ENCODE measurements at places on chromosomes 11 and 22.

DNA sequence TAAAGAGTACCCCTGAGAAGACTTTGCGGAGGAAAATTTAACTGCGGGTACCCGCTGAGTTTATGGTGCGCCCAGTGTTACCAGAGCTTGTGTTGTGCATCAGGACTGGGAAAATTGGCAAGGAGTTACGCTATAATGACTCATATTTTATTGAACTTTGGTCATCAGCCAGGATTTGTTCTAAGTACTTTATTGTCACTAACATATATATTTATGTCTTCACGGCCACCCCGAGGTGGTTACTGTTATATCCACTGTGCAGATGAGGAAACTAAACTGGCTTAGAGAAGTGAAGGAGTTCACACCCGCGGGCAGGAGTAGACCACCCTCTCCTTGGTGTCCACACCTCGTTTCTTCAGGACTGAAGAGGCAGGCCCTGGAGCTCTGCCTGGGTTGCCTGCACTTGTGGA lies 667 bp downstream of the ACCS start:
- peak; percentile 44 for DNase-seq
- H3K4me1 ChIP-seq: no peaks in the 10 kb centered on the region
- peak overlapping the region; percentile 76 for H3K4me3 ChIP-seq

DNA sequence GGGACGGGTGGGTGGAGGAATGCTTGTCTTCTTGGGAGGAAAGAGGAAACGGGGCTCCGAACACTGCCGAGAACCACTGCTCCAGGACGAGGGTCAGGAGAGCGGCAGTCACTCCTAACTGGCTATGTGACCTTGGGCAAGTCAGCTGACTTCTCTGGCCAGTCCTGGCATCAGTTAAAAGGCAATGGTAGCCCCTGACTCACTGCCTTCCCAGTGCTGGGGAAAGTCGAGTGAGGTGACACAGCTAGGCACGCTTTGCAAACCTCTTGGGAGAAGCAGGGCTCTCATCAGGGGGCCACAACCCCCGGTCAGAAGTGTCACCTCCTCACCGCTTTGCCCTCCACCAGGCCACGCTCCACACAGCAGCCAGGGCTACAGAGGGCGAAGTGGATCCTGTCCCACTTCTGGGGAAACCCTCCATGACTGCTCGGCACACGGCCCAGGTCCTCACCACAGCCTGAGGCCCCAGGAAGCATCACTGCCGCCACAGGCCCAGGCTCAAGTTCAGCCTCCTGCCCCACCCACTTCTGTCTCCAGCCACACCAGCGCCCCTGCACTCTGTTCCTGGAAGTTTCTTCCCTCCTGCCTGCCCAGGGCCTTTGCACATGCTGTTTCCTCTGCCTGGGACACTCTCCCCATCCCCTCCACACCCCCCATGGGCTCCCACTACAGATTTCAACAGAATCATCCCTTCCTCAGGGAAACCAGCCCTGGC lies 16.3 kb downstream of the IL2RB start:
- no peak for DNase-seq
- no peaks in the 10 kb centered on the region for H3K27me3 ChIP-seq
- H3K36me3 ChIP-seq: no peaks in the 10 kb centered on the region
- H3K4me1 ChIP-seq: no peaks in the 10 kb centered on the region
- H3K27ac ChIP-seq: no peak overlapping the region

DNA sequence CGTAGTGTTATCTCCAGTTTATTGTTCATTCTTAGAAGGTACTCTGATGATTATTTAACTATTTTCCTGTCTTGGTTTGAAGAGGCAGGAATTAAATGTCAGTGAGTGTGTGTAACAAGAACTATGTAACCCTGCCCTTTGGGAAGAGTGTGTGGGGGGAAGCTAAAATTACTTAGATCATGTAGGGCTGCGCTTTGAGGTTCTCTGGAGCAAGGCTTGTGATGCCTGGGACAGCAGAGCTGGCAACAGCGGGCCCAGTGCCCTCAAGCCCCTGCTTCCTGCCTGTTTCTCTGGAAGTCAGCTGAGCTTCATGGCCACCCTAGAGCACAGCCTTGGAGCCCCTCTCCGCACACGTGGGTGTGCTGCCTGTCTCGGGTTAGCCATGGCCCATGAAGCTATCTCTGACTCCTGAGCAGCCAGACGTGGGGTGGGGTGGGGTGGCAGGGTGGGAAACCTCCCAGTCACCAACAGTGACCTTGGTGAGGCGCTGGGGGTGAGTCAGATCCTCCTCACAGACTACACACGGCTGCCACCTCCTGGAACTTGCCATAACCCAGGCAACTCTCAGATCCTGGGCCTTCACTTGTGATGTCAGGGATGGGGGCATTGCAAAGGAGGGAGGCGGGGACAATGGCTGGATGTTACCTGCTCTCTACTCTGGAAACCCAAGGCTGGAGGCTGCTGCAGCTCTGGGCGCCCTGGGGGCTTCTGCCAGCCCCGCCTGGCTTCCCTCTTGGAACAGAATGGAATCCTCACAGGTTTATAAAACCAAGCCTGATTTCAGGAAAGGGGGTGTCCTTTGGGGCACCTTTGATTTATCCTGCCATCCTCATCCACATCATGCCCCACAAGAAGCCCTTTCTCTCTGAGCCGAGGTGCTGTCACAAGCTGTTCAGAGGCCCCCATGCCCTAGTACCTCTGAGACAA lies 88.6 kb downstream of the SNX19 start:
- H3K27me3 ChIP-seq: no peaks in the 10 kb centered on the region
- H3K36me3 ChIP-seq: no peaks in the 10 kb centered on the region
- DNase-seq: peak; percentile 95
- H3K4me1 ChIP-seq: no peaks in the 10 kb centered on the region

- peaks cover 24% of the 10 kb centered on the region for H3K4me1 ChIP-seq
- H3K36me3 ChIP-seq: no peaks in the 10 kb centered on the region
- no peak for DNase-seq
- no peak overlapping the region for H3K27ac ChIP-seq
Observed at GRCh38 chr11:47105974-47106373, 70.7 kb downstream of the ARFGAP2 start.

DNA sequence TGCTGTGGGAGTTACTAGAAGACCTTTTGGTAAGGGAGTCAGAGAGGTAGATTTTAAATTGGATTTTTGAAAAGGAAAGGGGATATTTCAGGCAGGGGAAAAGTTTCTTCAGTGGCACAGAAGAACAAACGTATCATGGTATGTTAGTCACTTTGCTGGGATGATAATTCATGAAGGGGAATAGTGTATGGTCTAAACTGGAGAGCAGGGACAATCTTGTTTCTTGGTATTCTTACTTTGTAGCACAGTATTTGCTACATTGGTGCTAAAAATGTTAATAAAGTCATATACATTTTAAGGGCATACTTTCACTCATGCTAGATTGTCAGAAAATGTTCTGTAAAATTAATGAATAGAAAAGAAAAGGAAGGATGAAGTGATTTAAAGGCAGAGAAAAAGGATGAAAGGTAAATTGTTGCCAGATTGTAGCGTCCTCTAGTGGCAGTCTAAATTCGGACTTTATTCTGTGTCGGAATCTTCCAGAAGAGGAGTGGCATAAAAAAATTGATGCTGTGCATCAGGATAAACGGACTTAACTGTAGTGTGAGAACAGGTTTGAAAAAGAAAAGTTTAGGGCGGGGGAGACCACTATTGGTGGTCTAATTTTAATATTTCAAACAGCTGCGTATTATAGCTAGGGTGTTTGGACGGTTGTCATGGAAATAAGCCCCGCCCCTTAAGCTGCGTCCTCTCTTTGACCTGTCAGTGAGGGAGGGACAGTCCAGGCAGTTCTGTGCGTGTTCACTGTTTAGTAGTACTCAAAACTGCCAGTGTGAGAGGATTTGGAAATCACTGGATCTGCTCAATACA lies at the start of gene BCO2:
TSS of gene BCO2 (plus strand) at position 724 of the 810 bp plus-strand sequence. CDS start 90 bp downstream, outside the sequence.
- no peaks in the 10 kb centered on the region for H3K4me1 ChIP-seq
- no peaks in the 10 kb centered on the region for H3K36me3 ChIP-seq
- peak within 1 kb of the TSS; percentile 67 for H3K4me3 ChIP-seq
- no peaks in the 10 kb centered on the region for H3K27me3 ChIP-seq
- DNase-seq: peak; percentile 86

GRCh38 chr11:105622016-105622415 lies 12.1 kb downstream of the GRIA4 start:
- DNase-seq: no peak
- H3K36me3 ChIP-seq: no peaks in the 10 kb centered on the region
- no peaks in the 10 kb centered on the region for H3K27me3 ChIP-seq
- no peak overlapping the region for H3K27ac ChIP-seq

DNA sequence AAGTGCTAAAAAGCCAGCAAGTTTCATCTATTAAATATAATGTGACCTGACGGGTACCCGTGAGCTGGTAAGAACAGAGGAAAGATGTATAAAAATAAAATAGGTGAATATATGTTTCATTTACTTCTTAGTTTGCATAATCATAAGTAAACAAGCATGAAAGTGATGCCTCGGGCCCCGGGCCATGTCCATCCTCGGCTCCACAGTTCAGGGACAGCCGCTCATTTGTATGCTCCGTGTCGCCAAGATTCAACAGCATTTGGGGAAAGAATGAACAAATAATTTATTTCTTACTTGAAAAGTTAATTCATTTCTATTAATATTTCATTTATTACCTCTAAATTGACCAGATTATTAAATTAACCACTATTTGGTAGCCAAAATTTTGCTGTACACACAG lies 251.8 kb downstream of the NTM start:
- DNase-seq: no peak
- H3K36me3 ChIP-seq: no peaks in the 10 kb centered on the region
- H3K27ac ChIP-seq: no peak overlapping the region
- no peak overlapping the region for H3K4me3 ChIP-seq
- no peaks in the 10 kb centered on the region for H3K4me1 ChIP-seq

GRCh38 chr22:39724857-39725256 lies 154.3 kb downstream of the CACNA1I start:
- no peak overlapping the region for H3K27ac ChIP-seq
- H3K4me1 ChIP-seq: no peaks in the 10 kb centered on the region
- no peak for DNase-seq
- H3K36me3 ChIP-seq: no peaks in the 10 kb centered on the region
- no peak overlapping the region for H3K4me3 ChIP-seq

DNA sequence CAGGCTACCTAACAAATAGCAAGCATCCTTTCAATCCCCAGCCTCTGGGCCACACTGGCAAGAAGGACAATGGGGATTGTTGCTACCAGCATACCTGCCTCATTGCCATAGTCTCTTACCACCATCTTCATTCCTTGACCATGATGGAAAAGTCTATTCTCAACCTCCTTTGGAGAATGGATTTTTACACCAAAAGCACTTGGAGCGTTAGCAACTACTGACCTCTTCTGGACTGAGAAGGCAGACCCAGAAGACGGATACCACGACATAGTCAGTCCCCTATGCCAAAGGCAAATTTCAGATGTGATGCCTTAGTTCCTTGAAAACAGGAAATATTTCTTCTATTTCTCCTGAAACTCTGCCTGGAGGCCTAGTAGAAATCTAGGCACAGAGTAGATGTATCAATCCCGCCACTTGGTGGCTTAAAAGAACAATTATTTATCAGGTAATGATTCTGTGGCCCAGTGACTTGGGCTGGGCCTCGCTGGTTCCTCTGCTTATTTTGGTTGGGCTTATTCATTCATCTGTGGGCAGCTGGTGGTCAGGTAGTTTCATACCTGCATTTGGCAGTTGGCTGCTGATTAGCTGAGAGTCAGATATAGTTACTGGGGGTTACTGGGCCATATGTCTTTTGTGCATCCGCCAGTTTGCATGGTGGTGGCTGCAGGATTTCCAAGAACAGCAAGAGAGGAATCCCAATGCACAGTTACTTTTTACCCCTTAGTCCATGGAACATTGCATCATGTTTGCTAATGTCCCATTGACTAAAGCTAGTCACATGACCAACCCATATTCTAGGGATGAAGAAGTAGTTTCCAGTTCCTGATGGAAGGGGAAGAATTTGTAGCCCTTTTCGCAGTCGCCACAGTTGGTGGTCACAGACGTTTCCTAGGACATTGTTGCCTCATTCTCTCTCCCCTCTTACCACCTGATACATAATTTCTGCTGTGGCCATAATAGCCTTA lies 75.2 kb downstream of the DHCR7 start:
- no peaks in the 10 kb centered on the region for H3K4me1 ChIP-seq
- DNase-seq: no peak
- H3K4me3 ChIP-seq: no peak overlapping the region

GRCh38 chr22:18968011-18968749 lies 32.1 kb upstream of the PRODH start:
- H3K36me3 ChIP-seq: no peaks in the 10 kb centered on the region
- no peak overlapping the region for H3K27ac ChIP-seq
- no peaks in the 10 kb centered on the region for H3K27me3 ChIP-seq
- no peak overlapping the region for H3K4me3 ChIP-seq

GRCh38 chr22:17896586-17896985 lies 122.3 kb upstream of the BID start:
- peak; percentile 88 for DNase-seq
- H3K4me3 ChIP-seq: no peak overlapping the region
- peaks cover 46% of the 10 kb centered on the region for H3K36me3 ChIP-seq
- no peaks in the 10 kb centered on the region for H3K4me1 ChIP-seq
- no peaks in the 10 kb centered on the region for H3K27me3 ChIP-seq

DNA sequence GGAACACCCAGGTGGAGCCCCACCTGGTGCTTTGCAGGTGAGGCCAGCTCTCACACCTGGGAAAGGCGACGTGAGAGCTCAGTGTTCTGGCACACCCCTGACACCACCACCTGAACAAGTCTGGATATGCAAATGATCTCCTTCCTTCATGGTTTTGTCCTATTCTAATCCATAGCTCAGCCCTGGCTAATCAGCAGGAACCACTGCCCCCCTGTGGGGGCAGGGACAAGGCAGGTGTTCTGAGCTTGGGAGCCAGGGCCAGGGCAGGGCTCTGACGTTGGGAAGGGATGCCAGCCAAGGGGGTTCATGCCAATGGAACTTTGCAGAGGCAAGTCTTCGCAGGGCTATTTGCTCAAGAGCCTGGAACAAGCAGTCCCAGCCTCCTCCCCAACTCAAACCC lies 144.2 kb downstream of the TRIM29 start:
- H3K4me1 ChIP-seq: no peaks in the 10 kb centered on the region
- DNase-seq: no peak
- H3K4me3 ChIP-seq: no peak overlapping the region
- no peak overlapping the region for H3K27ac ChIP-seq
- H3K27me3 ChIP-seq: peaks cover 29% of the 10 kb centered on the region

GRCh38 chr22:40472051-40472450 lies 101.7 kb downstream of the SGSM3 start:
- no peak overlapping the region for H3K4me3 ChIP-seq
- no peaks in the 10 kb centered on the region for H3K4me1 ChIP-seq
- H3K36me3 ChIP-seq: no peaks in the 10 kb centered on the region
- no peak overlapping the region for H3K27ac ChIP-seq
- DNase-seq: no peak

Data from endodermal cell (in vitro differentiated cells).